Hematopoietic multipotent progenitor cell (in vitro differentiated cells): ENCODE measurements at places on chromosomes 12 and 14.

DNA sequence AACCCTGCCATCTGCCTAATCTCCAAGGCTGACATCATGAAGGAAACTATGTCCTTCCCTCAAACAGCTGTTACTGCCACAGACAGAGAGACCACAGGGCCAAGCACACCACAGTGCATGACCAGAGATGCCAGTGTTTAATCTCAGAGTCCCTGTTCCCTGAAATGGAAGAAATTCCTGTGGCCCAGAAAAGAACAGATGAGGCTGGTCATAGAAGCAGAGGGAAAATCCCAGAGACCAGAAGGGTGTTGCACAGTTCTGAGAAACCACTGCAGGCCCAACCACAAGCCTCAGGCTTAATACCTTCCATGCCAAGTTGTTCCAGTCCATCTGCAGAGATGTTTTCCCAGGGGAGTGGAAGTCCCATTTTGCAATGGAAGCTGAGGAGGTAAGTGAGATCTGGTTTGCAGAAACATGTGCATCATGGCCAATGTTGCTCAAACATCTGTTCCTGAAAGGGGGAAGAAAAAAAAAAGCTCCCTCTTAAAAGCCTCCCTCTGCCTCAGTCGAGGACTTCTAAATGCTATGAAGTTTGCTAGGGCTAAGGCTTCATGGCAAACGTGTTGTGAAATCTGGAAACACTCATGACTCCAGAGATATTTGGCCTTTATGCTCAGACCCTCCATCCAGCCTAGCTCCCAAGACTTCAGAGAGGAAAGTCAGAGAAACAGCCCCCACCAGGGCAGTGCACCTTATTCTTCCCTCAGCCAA, 98.6 kb downstream of the SCARB1 start:
- DNase-seq, result no peak

- DNase-seq, result no peak
Observed at GRCh38 chr12:92987846-92988621, 58.9 kb upstream of the EEA1 start.

DNA sequence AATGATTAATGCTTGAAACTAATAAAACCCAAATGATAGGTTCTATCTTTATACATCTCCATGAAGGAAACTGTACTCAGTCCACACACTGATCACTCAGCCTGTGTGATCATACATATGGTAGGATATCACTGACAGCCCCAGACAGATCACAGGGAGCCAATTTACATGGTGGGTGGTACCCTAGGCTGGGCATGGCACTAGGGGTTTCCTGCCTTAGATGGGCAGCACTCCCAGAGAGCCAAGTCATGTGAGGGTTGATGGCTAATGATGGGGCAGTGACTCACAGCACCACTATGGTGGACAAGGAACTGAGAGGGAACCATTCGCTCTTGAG, 89.6 kb upstream of the PTPRR start:
- no peak for DNase-seq

GRCh38 chr14:73816393-73816816, 35.2 kb upstream of the PTGR2 start:
- DNase-seq, result no peak

GRCh38 chr14:76351941-76352340, 24.0 kb upstream of the ESRRB start:
- DNase-seq, result no peak

DNA sequence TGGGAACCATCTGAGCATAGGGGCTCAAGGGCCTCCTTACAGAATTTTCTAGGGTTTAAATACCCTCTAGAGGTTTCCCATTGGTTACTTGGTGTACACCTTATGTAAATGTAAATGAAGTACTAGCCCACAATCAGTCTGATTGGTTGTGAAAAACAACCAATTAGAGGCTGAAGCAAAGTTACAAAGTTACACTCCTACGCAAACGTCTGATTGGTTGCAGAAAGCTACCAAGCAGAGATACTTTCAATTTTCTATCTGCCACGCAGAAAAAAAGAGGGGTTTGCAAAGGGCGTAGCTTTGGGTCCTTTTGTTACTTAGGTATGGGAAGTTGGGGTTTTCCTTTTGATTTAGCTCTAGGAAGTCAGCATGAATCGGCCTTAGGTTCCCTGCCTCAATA, 1.8 kb upstream of the TMEM19 start:
- no peak for DNase-seq

DNA sequence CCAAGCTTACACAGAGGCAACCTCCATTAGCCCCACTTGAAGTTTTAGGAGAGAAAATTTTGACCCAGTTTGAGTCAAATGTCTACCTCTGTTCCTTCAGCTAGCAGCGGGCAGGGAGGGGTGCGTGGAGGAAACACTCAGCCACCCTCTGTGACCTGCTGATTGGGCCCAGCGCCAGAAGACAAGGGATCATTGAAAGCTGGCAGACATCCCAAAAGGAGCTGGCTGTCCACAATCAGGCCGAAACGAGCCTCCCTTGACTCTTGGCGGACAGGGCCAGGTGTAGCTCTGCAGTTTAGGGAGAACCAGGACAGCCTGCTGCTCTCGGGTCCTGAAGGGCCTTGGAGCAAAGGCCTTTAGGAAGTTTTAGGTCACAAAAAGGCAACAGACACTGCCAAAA, 41.3 kb downstream of the CD9 start:
- DNase-seq, result no peak

GRCh38 chr12:34206061-34206785, 183.9 kb downstream of the ALG10 start:
- no peak for DNase-seq

DNA sequence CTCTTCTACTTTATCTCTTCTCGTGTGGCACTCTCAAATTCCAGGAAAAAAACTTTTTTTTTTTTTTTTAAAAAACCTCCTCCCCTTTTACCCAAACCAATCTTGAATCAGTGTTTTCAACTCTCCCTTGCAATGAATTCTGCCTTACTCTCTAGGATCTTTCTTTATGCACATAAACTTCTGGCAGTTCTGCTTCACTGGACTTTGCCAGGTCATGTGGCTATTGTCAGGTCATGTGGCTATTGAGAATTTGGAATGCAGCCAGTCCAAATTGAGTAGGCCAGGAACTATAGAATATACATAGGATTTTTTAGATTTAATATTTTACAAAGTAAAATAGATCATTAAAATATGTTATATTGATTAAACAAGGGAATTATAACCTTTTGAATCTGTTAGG, 218.2 kb downstream of the TMTC3 start:
- no peak for DNase-seq

- DNase-seq, result no peak
Observed at GRCh38 chr14:64098120-64098519, 196.1 kb downstream of the ESR2 start.

DNA sequence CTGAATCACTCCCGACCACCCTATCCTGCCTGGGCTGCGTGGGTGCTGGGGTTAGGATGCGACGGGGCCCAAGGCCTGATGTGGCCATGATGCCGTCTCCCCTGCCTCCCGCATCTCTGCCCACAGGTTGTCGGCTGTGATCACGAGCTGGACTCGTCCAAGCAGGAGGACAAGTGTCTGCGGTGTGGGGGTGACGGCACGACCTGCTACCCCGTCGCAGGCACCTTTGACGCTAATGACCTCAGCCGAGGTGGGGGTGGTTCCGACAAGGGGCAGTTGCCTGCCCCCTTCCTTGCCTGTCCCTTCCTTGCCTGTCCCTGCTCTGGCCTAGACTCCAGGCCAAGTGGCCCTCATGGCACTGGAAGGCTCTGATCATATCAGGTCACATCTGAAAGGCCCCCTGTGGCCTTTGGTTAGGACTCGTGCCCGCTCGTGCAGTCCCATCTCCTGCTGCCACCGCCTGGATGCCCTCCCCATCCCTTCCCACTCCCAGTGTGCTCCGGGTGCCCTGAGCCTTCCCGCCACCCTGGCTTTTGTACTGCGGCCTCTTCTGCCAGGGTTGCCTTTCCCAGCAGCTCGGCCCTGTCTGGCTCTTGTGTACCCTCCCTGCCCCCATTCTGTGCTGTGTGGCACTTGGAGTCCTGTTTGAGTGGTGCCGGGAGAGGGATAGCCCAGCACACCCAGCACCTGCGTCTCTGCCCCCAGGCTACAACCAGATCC, 13.6 kb downstream of the PAPLN start:
- no peak for DNase-seq

GRCh38 chr14:93716746-93717667, 71.3 kb downstream of the PRIMA1 start:
- DNase-seq, result no peak

GRCh38 chr14:72519543-72519942, 374.4 kb downstream of the DPF3 start:
- peak; percentile 31 for DNase-seq

DNA sequence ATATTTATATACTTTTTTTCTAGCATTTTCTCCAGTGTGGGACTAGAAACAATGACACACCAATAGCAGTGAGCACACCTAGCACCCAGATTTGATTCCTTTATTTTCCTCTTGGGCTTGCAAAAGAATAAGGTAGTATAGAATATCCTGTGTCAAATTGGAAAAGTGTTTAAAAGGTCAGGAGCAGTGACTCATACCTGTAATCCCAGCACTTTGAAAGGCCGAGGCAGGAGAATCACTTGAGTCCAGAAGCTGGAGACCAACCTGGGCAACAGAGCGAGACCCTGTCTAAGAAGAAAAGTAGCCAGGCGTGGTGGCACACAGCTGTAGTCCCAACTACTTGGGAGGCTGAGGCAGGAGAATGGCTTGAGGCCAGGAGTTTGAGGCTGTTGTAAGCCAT, 53.8 kb upstream of the SGPP1 start:
- DNase-seq, result no peak

DNA sequence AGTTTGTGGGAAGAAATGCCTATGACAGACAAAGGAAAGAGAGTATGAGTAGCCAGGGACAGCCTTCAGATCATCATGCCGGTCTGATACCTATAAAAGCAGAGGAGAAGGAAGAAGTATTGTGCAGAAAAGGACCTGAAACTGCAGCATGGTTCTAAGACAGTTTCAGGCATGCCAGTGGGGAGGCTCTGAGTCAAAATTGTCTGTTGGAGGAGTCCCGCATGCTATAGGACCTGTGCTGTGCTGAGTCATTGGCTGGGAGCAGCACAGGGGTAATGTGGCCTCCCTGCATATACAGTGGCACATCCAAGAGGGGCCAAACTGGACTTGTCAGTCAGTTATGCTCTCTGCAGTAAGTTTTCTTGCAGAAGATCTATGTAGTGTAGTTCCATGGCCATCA, 40.7 kb downstream of the NEUROD4 start:
- DNase-seq, result peak; percentile 29

GRCh38 chr12:92929983-92930382, 888 bp upstream of the EEA1 start:
- no peak for DNase-seq

DNA sequence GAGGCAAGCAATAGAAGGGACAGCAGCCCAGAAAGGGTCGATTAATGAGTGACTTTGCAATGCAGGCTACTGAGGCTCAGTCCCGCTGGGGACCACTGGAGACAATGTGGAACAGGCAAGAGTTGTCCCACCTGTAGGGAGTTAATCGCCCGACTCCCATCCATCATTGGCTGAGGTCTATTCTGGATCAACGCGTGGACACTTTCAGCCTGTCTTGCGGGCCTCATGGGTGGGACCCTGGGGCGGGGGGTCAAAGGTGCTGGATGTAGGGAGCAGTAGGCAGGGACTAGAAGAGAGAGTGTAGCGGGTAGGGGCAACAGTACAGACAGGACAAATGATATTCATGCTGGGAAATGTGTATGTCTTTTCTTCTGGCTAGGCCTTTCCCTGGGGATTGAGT, 6.1 kb downstream of the IFI27L2 start:
- DNase-seq, result no peak

GRCh38 chr12:124599074-124599999, 31.9 kb upstream of the NCOR2 start:
- no peak for DNase-seq

DNA sequence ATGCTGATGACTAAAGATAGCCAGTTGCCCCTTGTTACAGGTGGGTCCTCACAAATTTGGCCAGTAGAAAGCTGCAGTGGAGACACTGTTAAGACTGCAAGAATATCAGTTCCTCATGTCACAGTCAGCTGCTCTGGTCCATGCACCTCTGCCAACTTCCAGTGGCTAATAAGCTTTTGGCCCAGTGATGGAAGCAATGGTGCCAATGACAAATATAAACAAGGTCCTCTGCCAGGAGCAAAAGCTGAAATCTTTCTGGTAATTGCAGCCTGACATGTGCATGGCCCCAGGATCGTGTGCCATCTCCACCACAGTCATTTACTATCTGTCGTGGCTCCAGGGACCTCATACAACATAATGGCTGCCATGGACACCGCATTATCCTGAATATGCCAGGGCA, 85.4 kb upstream of the TMEM260 start:
- no peak for DNase-seq

DNA sequence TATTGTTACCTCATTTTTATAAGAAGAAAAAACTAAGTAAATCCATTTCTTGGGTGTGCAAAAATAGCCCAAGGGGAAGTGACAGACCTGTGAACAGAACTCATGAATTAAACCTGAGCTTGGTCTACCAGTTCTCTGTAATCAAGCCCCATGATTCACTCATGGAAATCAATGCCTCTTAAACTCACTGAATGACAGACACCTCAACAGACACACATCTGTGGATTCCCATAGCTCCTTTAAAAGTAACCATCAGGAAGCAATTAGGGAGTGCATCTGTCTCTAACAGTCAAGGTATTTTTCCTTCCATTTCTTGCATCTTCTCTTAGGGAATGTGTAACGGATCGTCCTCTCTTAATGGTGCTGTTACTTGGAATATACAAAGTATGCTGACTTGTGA, 215.0 kb upstream of the EEA1 start:
- DNase-seq, result no peak

- DNase-seq, result no peak
Observed at GRCh38 chr12:102549691-102550090, 69.3 kb upstream of the IGF1 start.

DNA sequence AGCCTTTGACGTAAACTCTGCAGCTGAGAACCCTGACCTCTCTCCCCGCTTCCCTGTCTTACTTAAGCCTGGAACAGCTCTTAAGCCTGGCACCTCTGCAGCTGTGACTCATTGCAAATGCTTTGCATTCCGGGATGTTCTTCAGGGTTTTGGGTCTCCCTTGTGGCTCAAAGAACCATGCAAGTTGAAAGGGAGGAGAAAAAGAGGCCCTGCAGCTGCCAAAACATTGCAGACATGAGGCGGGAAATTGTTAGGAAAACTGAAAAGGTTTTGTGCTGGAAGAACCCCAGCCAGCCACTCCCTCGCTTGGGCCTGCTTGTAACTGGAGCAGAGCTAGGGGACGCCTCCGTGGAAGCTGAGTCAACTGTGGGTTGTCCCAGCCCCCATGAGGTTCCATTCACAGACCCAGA, 60.2 kb upstream of the FERMT2 start:
- no peak for DNase-seq

DNA sequence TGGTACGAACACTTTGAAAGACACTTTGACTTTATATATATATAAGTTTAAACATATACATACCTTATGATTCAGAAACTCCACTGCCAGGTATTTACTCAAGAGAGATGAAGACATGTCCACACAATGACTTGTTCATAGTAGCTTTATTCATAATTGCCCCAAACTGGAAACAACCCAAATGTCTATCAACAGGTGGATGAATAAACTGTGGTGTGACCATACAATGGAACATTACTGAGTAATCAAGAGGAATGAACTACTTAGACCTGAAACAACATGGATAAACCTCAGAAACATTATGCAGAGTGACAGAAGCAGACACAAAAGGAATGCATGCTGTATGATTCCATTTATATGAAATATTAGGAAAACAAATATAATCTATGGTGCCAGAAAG, 71.1 kb downstream of the PPP1R36 start:
- DNase-seq, result no peak
